ENCODE measurements at places on chromosomes 13 and 19.

DNA sequence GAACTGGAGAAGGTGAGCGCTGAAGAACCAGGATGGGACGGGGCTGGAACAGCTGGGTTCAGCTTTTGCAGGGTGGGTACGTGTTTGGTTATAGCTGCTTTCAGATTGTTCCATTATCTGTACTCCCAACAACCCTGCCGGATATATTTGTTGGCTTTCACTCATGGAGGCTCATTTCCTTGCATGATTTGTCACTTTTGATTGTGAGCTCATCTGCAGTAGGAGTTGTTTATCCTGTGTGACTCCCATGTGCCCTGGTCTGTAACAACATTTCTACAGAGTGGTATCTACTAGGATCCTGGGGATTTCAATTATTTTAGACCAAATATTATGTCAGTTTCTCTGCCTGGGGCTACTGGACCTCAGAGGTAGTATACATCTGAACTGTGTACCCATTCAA, 5.4 kb downstream of the ARL11 start:
- no peak for DNase-seq

- DNase-seq = no peak
These were observed 8.7 kb downstream of the HOMER3 start for GRCh38 chr19:18932216-18932841.

DNA sequence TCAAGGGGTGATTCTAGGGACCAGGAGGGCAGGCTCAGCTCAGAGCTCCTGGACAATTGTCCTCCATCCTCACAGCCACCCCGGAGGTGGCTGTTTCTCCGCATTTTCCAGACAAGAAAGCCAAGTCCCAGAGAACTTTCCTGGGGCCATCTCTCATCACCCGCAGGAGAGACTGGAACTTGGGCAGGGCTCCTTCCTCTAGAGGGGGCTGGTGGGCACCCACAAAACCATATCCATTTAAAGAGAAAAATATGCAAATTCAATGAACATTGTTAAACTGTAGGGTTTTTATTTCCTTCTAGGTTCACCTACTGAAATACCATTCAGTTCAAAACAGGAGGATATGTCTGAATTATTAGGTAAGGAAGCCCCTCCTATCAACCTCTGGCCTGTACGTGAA, 16.6 kb downstream of the SPACA7 start:
- no peak for DNase-seq

- DNase-seq = no peak
These were observed 12.5 kb downstream of the POLR1D start for GRCh38 chr13:27634231-27634630.

DNA sequence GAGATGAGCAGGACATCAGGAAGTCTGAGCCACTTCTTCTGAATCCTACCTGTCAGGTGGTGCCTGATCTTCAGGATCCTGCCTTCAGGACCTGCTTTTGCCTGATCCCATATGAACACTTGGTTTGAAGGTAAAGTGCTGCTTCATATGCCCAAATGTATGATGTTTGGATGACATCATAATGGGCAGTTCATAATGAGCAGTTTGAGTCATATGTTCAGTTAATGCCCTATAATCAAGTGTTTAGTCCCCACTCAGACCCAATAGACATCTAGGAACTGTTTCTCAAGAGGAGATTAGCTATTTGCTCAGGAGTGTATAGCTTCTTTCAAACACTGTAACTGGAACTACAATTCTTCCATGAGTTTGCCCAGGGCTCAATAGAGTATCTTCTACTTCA, 58.8 kb downstream of the POLR1D start:
- no peak for DNase-seq

DNA sequence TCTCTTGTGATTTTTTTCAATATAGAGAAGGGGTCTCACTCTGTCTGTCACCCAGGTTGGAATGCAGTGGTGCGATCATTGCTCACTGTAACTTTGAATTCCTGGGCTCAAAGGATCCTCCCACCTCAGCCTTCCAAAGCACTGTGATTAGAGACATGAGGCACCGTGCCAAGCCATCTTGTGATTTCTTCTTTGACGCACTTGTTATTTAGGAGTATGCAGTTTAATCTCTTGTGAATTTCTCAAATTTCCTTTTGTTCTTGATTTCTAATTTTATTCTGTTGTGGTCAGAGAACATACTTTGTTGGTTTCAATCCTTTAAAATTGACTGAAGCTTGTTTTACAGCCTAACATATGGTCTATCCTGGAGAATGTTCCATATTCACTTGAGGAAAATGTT, 14.5 kb downstream of the IPO5 start:
- DNase-seq = no peak

GRCh38 chr19:16522559-16523377, 19.5 kb downstream of the CHERP start:
- no peak for DNase-seq

DNA sequence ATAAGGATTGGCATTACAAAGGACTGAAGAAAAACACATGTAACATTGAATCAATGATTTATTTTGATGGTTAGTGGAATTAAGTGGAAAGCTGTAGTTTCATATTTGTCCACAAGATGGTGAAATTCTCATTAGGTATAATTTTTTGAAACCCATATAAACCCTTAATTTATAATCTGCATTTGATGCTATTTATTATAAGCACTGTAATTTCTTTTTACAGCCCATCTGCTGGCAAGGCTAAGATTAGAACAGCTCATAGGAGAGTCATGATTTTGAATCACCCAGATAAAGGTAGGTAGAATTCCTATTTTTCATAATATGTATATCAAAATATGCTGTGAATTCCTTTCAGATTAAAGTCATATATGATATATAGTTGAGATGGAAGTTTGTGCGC, 62.2 kb downstream of the DNAJC15 start:
- DNase-seq = peak; percentile 4

- no peak for DNase-seq
These were observed 124.1 kb downstream of the PCCA start for GRCh38 chr13:100212904-100213553.

- DNase-seq = no peak
These were observed 16.6 kb downstream of the DDX39A start for GRCh38 chr19:14402332-14403144.

GRCh38 chr13:48304143-48304876, 759 bp downstream of the RB1 start:
- DNase-seq = no peak

DNA sequence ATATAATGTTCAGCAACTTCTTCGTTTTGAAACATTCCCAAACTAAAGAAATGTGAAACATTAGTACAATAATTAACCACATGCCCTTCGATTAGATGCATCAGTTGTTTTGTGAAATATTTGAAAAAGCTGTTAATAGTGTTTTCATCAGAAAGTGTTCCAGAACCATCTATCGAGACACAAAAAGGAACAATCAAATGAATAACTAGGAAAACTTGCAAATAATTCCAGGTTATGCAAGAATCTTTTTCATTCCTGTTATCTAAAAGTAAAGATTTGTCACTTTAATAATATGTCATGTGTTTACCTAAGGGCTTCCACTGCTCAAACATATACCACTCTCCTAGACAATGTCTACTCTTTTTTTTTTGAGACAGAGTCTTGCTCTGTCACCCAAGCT, 904.2 kb upstream of the MIR17HG start:
- no peak for DNase-seq

DNA sequence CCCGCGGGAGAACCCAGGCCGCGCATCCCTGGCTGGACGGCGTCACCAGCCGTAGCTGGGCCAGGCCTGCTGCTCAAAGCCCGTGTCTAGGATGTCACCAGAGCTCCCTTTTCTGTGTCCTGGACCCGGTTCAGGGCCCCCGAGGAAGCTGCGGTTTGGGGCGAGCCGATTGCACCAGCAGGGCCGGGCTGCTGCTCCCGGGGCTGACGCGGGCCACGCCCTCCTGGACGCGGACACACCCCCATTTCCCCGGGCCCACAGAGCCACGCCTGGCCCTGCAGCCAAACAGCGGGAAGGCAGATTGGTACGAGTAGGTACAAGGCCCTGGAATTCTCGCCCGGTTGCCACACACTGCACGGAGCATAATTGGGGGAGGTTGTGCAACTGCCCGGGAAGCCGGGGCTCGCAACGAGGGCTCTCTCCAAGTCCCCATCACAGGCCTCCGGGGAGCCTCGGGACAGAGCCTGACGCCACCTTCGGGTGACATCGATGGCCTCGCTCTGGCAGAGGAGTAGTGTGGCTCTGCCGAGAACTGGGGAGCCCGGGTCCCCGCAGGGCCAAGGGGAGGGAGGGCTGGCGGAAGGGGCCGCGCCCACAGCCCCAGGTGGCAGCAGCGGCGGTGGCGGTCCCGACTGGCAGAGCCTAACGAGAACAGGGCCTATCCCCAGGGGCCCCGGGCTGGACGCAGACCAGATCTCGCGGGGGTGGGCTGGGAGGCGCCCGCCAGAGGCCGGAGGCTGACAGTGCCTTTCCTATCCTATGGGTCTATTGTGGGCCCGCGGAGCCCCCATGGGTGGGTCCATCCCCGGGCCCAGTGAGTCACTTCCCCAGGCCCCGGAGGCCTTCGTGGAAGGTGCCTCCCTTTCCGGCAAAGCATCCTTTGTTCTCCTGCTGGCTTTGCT, 23.5 kb downstream of the KCTD15 start:
- DNase-seq = peak; percentile 34

DNA sequence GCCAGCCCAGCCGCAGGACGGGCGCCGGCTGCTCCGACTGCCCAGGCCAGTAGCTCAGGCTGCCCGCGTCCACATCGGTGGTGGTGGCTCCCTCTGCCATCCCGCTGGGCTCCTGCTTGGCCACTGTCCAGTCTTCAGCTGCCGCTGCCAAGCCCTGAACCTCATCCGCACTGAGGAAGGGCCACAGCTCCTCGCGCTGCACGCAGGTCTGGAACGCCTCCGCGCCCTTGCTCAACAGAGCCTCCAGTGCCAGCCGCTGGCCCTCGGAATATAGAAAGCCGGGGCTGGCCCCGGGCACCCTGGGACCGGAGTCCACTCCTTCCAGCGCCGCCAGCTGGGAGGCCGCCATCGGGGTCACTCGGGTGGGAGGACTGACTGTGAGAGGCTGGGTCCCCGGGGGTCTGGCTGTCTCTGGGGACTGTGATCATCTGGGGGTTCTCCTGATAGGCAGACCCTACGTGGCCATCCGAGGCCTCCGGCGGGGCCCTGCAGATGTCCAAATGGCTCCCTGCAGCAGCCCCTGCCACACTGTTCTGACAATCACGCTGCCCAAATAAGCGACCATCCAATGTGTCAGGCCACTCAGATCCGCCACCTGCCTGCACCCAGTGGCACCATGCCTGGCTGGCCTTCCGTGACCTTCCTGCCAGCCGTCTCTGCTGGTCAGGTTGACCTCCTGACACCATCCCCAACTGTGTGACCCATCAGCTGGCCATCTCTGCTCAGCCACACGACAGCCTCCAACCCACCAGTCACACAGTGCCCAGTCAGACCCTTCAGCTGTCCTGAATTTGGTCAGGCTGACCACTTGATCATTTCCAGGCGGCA, 1.6 kb downstream of the FAM83E start:
- DNase-seq = no peak

DNA sequence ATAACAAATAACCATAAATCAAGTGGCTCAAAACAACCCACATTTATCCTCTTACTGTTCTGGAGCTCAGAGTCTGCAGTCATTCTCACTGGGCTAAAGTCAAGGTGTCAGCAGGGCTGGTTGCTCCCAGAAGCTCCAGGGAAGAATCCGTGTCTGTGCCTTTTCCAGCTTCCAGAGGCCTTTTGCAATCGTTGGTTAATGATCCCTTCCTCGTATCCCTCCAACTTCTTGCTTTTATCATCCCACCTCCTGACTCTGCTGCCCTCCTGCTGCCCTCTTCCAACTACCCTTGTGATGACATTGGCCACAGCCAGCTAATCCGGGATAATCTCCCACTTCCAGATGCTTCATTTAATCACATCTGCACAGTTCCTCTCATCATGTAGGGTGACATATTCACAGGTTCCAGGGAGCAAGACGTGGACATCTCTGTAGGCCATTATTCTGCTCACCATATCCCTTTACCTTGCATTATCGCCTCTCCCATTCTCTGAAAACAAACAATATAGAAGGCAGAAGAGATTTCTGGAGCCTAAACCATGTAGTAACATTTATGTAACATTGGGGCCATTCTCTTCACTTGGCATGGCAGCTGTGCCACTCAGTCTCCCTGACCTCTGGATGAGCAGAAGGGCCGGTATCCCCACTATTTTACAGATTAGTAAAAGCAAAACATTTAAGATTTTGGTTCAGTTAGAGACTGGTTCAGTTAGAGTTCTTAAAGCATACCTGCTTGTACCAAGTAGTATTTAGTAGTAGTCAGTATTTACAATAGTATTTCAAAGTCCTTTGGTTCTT, 53.5 kb downstream of the RFC3 start:
- DNase-seq = no peak

GRCh38 chr13:48131533-48131932, 36.6 kb upstream of the MED4 start:
- no peak for DNase-seq

DNA sequence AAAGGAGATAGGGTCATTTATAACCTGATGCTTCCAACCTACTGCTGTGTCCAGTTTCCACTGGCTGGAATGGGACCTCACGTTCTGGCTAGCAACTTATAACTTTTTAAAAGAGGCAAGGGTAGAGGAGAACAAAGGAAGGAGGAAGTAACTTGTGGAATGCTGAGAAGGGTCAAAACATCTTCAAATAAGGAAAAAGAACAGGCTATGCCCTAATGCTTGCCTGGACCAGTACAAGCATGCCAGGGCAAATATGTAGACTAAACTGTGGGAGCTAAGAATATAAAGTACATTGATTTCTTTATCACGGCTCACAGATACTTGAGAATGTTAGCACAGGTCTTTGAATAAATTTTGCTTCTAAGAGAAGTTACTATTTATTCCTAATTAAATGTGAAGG, 1.5 kb upstream of the ZNF561 start:
- no peak for DNase-seq

DNA sequence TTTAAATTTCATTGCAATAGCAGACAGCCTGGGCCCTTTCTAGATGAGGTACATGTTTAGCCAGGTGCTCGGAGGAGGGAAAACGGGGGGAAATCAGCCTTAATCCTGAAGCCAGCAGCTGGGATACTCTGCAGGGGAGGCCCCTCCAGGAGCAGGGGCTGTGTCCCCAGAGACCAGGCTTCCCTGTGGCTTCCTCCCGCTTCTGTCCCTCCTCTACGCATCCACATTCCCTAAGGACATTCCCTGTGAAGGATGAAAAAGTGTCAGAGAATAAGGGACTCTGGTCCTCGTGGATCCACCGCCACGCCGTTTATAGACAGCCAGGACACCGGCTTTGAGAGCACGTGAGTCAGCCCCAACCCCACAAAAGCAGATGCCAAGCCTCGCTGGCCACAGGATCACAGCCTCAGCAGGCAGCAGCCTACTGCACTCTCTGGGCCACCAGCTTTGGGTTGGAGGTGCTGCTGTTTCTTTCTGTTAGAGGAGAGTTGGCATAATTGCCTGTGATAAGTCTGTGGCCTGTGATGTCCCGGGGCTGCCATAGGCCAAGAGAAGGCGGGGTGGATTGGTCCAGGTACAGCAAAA, 36.7 kb upstream of the RANBP3 start:
- DNase-seq = peak; percentile 16

Measured in NCI-H2171 (cell line).